NCI-H69 (cell line): ENCODE measurements at places on chromosomes 4 and X.
A peak's percentile ranks its signal among the peaks of the same experiment; 100 is the strongest.

DNA sequence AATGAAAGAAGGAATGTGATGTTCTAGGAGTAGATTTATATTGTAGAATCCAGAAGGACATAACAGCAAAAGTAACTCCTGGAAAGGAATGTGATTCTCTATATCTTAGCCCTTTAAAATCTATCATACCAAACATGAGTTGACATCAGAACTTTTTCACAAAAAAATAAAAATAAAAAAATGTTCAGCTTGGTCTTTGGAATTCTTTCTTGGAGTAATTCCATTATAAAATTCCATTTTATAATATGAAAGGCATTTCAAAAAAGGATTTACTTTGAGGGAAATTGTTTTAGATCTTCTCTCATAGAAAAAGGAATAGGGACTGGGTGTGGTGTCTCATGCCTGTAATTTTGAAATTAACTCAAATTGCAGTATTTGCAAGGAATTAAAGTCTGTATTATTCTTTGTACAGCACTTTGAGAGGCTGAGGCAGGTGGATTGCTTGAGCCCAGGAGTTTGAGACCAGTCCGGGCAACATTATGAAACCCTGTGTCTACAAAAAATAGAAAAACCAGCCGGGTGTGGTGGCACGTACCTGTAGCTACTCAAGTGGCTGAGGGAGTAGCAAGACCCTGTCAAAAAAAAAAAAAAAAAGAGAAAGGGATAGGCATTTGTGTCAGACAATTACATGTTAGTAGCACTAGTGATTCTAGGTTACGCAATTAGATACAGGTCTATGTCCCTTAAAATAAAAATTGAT, 134.9 kb downstream of the SLC4A4 start:
- no peak for DNase-seq

DNA sequence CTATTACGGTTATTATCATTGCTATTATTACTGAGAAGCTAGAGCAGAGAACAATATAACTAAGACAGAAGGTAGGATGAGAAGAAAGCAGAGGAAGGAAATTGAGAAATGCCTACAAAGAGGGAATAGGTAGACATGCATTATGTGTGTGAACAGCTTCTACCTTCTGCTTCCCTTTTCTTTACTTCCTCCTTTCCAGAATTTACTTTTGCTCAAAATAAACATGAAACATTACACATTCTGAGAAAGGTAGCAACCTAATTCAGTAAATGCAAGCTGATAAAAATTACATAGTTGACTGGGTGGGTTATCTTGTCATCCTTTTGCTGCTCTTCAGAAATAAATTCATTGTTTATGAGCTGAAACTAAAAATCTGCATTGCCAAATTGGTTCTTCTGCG, 54.6 kb downstream of the AMOT start:
- DNase-seq = no peak

GRCh38 chr4:112321776-112322684, 24.9 kb downstream of the ALPK1 start:
- DNase-seq = peak; percentile 68

DNA sequence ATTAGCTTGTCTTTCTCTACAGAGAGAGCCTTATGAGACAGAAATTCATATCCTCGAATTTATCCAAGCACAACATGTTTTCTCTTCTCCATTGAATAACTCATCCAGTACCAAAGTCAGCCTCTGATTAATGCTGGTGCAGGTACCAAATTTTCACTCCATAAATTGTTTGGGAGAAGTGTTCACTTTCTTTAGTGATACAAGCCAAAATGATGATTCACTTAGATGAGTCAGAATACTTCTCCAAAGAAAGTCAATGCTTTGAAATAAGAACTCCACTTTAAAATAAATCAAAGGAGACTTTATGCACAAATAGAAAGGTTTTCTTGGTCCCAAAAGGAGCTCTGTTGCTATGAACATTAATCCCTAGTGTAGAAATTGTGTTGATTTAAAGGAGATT, 60.2 kb downstream of the MAOB start:
- no peak for DNase-seq

DNA sequence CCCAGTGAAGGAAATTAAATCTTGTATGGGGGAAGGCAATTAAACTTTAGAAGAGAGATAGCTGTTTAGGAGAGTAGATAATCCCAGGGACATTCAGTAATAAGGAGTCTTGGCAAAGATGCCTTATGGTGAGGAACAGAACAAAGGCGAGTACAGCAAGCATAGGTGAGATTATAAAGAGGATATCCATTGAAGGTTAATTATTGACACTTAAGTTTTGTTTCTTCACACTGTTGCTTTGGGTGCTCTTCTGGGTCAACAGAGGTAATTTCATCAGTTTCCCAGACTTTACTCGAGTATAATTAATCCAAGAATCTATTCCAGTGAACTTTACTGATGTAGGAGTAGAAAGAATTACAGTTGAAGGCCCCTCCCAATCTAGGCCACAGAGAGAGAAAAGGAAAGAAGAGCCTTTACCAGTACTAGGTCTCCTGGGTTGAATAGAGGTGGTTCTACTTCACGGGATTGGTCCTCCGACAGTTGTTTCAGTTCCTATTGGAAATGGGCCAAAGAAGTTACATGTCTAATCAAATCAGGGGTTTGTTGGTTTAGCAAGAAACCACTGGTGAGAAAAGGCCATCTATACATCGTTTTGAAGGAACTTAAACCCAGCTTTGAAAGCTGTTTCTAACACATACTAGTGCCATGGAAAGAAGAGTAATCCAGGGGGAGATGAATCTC, 27.2 kb downstream of the EPGN start:
- DNase-seq = no peak

DNA sequence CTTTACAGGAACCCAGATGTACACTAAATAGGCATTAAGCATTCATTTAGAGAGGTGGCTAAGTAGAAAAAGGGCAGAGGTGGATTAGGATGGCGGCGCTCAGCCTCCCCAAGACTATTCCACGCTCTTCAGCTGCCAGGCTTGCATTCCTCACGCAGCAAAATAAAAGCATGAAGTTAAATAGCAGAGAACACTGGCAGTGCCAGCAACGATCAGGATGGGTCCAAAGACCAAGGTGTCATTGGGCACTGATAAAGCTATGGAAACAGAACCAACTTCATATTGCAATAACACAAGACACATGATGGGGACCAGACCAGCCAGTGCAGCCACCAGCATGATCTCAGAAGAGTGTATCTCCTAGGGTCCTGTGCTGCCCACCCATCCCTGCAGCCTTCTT, 42.0 kb downstream of the TMEM156 start:
- DNase-seq = no peak

DNA sequence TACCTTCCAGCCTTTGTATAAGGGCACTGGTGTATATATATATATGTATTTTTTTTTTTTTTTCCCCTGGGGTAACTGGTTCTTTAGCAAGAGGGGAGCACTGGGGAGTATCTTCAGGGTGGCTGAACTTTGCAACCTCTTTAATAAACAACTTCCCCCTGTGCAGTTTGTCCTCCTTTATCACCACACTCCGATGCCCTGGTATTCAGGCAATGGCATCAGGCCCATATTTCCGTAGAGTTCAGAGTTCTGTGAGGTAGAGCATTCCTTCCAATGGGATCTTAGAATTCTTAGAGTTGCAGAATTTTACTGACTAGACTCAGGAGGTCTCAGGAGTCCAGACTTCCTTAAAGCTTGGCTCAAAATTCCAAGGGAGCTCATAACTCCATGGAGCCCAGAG, 24.6 kb downstream of the NYX start:
- no peak for DNase-seq

DNA sequence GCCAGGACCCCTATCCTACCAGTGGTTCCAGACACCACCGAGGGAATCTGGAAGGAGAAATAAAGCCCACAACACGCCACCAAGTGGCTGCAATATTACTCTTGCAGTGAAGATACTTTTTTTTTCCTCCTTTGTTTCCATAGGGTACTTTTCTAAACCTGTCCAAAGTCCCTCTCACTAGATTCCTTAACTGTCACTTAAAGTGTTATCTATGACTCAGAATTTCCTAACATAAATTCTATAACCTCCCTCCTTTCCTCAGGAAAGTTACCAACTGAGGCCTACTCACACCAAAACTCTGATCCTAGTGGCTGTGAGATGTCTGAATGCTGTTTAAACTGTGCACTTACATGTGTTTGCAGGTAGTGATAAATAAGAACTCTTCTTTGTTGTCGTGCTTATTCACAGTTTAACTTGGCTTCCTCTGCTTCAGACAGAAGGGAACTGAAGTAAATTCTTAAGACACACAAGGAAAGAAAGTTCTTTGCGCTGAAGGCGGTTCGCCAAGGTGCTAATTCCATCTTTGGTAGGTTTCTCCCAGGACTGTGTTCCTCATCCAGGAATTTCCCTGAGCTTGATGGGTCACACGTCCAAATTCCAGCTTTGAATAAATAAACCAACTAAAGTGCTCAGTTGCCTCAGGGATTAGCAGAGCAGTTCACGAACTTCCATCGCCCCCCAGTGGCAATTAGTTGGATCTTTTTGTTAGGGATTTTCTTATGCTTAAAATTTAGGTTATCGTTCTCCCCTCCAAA, 10.7 kb upstream of the HCCS start:
- DNase-seq = peak; percentile 43

- DNase-seq = no peak
Measured at GRCh38 chr4:70671091-70671490, 4.8 kb upstream of the JCHAIN start.

GRCh38 chr4:187613089-187613839, 382.3 kb upstream of the ZFP42 start:
- DNase-seq = no peak

DNA sequence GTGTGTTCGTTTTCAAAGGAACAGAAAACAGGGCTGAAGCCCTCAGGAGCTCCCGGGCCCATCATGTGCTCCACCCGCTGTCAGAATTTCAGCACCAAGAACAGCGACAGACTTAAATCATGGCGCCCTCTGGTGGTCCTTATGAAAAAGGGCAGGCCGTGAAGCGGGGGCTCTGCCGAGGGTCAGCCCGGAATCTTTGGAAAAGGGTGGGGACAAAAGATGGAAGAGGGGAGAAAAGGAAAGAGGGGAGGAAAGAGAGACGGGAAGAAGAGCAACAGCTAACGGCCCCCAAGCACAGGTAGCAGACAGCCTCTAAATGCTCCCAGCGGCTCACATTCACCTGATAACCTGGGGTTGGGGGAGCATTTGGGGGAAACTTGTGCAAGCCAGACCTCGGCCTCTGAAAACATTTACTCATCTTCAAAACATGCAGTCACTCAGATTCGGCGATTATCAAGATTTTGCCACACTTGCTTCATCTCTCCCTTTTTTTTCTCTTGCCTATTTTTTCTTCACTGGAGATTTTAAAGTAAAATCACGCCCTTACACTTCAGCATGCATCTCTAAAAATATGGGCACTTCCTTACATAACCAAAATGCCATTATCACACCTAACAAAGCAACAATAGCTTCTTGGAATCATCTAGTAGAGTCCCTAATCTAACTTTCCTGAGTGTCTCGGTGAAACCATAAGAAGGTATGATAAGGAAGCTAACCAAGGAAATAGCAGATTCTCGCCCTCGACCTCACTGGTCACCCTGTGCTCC, 28.1 kb upstream of the MAN2B2 start:
- DNase-seq = peak; percentile 62

DNA sequence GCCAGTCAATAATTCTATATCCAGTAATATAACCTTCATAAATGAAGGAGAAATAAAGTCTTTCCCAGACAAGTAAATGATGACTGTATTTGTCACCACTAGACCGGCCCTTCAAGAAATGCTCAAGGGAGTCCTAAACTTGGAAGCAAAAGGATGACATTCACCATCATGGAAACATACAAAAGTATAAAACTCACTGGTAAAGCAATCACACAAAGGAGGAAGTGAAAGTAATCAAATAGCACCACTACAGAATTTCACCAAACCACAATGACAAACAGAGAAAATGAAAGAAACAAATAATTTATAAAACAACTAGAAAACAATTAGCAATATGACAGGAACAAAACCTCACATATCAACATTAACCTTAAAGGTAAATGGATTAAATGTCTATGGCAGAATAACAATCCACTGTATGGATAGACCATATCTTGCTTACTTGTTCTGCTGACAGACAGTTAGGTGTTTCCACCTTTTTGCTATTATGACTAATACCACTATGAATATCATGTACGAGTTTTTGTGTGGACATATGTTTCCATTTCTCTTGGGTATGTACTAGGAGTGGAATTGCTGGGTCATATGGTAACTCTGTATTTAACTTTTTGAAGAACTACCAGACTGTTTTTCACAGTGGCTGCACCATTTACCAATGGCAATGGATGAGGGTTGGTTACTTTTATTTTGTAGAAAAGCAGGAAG, 44.9 kb downstream of the NAT8L start:
- DNase-seq = no peak

- DNase-seq = no peak
Measured at GRCh38 chr4:169109035-169109675, 99.1 kb upstream of the CBR4 start.

DNA sequence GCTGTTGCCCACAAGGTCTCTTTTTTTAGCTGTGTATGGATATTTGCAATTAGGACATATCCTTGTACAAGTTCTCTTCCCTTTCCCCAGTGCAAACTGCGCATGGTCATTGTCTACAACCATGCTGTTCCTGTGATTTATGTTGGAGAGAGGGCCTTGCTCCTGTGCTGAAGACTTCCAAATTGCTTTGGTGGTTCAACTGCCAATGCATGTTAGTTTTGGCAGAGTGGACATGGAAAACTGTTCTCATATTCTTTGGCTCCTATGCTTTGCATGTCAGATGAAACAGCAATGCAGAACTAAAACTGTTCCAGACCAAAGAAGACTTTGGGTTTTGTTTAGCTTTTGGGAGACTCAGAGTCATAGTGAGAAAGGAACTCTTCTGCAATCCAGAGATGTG, 148.8 kb upstream of the EDNRA start:
- no peak for DNase-seq

DNA sequence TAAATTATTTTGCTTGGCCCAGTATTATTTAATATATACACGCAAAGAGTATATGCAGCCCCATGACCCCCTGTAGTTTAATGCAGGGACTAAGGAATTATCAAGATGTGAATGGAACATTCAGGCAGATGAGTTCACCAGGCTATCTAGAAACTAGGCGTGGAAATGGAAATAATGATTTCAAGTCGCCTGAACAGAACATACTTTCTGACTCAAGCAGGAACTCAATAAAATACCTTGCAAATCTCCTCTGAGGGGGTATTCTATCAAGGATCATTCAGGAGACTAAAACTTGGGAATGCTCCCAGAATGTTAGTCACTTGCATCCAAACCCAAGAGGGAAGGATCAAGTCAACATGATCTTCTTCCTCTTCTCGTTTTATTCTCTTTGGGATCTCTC, 59.6 kb upstream of the RASSF6 start:
- no peak for DNase-seq

DNA sequence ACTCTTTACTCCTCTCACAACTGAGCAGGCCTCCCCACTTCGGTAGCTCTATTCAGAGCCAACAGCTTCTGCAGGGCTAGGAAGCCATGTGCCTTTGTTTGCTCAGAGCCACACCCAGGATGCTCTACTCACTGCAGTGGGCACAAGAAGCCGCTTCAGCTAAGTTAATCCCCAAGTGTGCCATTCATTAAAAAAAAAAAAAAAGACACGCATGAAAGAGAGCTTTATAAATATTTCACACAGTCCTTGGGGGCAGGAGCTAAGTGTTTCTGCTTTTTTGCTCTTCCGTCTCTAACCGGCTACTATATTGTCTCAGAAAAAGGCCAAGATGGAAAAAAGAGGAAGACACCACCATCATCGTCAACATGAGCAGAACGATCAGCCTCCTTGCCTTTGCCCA, 8.1 kb downstream of the CRMP1 start:
- DNase-seq = peak; percentile 73

- peak; percentile 16 for DNase-seq
Measured at GRCh38 chr4:169963998-169964397, 62.2 kb downstream of the MFAP3L start.

GRCh38 chr4:156336511-156336910, 382.8 kb upstream of the CTSO start:
- DNase-seq = no peak
